ENCODE measurements at places on chromosomes 16 and 17. TPM values are rescaled to one million over a fixed set of nuclear protein-coding genes. Genes with fewer than 3 reads are reported as not detected.

CSH1 gene
- not detected for total RNA-seq

SPNS3 gene
- 0.79 TPM for total RNA-seq

- no peak for DNase-seq
Measured at GRCh38 chr17:81890447-81891302, 711 bp downstream of the ALYREF start.

- DNase-seq: no peak
Measured at GRCh38 chr17:49993423-49994060, 1.5 kb downstream of the DLX3 start.

GRCh38 chr17:46795379-46795952, 23.0 kb downstream of the WNT3 start:
- DNase-seq: no peak

- DNase-seq: no peak
Measured at GRCh38 chr17:74702116-74702871, 10.4 kb downstream of the CD300LF start.

DNA sequence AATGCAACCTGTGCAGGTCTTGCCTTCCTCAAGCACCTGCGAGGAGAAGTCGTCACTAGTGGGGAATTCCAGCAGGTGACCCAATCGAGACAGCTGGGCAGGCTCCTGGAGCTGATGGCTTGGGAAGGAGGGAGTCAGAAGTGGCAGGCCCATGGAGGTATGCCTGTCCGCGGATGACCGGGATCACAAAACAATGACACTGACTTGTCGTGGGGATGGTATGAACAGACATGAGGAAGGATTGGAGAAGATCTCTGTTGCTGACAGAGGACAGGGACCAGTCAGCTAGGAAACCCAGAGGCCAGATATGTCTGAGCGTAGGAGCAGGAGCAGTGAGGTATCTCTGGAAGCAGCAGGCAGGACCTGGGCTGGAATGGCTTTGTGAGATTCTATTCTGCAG, 233.3 kb downstream of the SOX9 start:
- DNase-seq: no peak

GRCh38 chr16:57166951-57167350, 18.9 kb downstream of the PSME3IP1 start:
- DNase-seq: no peak

GRCh38 chr17:75504347-75505151, 10.8 kb downstream of the CASKIN2 start:
- DNase-seq: no peak

DNA sequence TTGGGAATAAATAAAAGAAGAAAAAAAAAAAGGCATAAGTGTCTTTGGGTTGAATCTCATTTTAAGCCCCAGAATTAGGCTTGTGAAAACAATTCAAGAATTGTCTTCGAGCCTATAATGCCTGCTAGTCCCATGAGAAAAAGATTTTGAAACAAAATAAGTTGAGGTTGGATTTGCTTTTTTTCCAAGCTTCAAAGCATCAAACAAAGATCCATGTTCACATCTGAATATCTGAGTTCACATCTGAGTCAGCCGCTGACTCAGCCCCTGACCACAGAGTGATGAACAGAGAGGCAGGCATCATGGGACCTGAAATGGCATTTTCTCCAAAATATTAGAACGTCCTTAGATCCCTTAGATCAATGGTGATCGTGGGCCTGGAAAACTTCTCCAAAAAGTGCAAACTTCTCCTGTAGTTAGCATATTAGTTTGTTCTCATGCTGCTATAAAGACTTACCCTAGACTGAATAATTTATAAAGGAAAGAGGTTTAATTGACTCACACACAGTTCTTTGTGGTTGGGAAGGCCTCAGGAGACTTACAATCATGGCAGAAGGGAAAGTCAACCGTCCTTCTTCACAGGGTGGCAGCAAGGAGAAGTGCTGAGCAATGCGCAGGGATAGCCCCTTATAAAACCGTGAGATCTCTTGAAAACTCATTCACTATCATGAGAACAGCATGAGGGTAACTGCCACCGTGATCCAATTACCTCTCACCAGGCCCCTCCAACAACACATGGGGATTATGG, 294.6 kb upstream of the HSBP1 start:
- no peak for DNase-seq

DNA sequence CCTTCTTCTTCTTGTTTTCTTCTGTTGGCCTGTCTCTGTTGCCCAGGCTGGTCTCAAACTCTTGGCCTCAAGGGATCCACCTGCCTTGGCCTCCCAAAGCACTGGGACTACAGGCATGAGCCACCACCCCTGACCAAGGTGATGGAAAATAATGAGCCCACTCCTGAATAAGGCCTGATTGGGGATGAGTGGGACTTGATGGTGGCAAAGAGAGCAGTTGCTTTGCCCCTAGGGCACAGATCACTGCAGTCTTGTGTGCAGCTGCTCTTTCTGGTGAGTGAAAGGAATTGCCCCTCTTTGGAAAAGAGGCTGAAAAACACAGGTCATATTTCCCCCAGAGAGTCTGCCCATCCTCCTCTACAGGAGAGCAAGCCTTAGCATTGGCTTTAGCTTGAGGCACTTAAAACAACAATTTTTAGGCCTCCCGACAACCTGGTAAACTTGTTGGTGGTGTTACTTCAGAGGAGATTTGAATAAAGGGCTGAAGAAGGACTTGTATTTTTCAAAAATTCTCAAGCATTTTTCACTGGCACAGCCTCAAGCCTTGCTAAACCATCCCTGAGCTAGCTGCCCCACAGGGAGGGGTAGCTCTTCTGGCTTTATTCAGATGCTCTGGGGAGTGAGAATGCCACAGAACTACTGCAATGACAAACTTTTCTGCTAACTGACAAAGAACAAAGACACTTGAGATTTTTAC, 6.1 kb upstream of the PDP2 start:
- DNase-seq: no peak

DNA sequence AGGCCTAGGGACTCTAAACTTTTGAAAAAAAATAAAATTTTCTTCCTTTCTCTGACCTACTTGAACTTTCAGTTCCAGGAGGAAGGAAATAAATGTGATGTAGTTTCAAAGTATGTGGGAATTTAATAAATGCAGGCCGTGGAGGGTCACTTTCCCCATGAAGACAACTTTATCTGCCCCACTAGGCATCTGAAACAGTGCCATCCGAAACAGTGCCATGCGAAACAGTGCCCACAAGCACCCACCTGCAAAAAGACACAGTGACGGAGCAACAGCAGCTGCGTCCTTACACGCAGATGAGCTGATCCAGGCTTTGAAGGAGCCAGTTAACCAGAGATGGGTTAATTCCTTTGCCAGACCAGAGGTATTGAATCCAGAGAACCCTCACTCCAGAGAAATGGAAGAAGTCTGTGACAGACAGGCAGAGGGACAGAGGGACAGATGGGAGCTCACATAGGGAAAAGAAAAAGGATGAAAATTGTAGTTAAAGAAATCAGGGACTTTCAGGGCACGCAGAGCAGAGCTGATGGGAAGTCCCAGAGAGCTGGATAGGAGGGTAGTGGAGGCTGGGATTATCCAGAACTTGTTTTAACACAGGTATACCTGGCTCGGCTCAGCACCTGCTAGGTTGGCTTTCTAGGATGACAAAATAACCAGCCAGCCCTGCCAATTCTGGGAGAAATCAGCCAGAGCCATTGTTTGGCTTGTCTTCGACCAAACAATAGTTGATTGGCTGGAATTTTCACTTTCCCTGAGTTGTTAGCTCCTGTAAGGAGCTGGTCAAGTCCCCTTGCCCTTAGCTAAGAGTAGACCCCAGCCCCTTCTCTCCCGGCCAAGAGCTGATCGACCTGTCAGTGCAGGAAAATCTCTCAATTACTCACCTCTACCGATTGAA, 17.1 kb upstream of the HOXB13 start:
- DNase-seq: no peak

All from skin of body (tissue), 3 donors.